ENCODE measurements at places on chromosomes 2 and 18. TPM values are rescaled to one million over a fixed set of nuclear protein-coding genes. Genes with fewer than 3 reads are reported as not detected.

GRCh38 chr2:15725101-15725781 is 133.6 kb downstream of the DDX1 start:
- no peaks in the 10 kb centered on the region for H3K36me3 ChIP-seq
- H3K4me1 ChIP-seq = peaks cover 4% of the 10 kb centered on the region
- H3K27ac ChIP-seq = no peak overlapping the region
- no peak overlapping the region for H3K4me3 ChIP-seq
- no peak for DNase-seq

- H3K27ac ChIP-seq = no peak overlapping the region
- DNase-seq = no peak
- no peaks in the 10 kb centered on the region for H3K36me3 ChIP-seq
- no peaks in the 10 kb centered on the region for H3K4me1 ChIP-seq
- H3K27me3 ChIP-seq = no peaks in the 10 kb centered on the region
Measured at GRCh38 chr18:43078478-43079092, 36.9 kb downstream of the RIT2 start.

GRCh38 chr2:68912732-68913131 is 40.0 kb downstream of the GKN2 start:
- no peak overlapping the region for H3K4me3 ChIP-seq
- H3K27me3 ChIP-seq = no peaks in the 10 kb centered on the region
- no peak for DNase-seq
- no peak overlapping the region for H3K27ac ChIP-seq

- H3K27ac ChIP-seq = no peak overlapping the region
- H3K27me3 ChIP-seq = no peaks in the 10 kb centered on the region
- peak; percentile 10 for DNase-seq
- H3K36me3 ChIP-seq = no peaks in the 10 kb centered on the region
Measured at GRCh38 chr2:12658310-12658945, 58.3 kb upstream of the TRIB2 start.

- DNase-seq = peak; percentile 64
- peak overlapping the region; percentile 61 for H3K4me3 ChIP-seq
- H3K27ac ChIP-seq = no peak overlapping the region
- H3K36me3 ChIP-seq = peaks cover 3% of the 10 kb centered on the region
- peaks cover 30% of the 10 kb centered on the region for H3K4me1 ChIP-seq
Measured at GRCh38 chr18:499776-500631, 497 bp downstream of the COLEC12 start.

DNA sequence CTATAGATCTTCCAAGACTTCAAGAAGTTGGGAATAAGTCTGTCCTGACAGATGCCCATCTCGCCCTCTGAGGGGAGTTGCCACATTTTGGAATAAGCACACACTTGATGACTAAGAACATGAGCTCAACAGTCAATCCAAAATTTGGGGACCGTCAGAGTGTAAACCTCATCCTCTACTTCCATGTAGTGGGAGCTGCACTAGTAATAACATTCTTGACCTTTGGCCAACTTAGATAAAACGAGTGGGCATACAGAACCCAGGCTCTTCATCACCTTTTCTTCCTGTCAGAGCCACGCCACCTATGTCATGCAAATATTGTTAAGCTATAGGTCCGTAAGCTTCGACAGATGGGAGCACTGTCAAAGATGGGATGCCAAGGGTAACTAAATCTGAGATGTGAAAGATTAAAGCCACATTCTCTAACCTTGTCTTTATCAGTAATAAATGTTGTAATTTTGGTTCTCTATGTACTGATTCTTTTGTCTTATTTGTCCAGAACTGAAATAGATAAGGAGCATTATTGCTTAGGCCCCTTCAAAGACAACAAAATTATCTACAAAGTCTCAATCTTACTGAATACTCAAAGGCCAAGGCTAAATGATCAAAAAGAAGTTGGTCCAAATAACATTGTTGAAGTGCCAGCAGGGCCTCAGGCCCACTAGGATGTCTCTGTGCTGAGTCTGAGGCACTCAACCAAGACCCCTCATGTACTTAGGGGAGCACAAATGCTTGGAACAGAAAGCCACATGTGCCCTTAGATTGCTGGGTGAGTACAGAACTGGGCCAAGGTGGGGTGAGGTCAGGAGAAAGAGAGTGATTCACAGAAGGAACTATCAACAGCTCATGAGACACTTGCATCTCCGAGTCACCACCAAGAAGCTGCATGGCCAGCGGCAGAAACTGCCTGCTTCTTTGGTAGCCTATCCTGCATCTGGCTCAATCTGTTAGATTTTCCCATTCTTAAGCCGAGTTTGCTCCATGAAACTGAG is 15.0 kb downstream of the CDH2 start:
- no peak overlapping the region for H3K4me3 ChIP-seq
- no peak for DNase-seq
- H3K4me1 ChIP-seq = no peaks in the 10 kb centered on the region
- peak overlapping the region; percentile 65 for H3K27ac ChIP-seq
- H3K27me3 ChIP-seq = no peaks in the 10 kb centered on the region

DNA sequence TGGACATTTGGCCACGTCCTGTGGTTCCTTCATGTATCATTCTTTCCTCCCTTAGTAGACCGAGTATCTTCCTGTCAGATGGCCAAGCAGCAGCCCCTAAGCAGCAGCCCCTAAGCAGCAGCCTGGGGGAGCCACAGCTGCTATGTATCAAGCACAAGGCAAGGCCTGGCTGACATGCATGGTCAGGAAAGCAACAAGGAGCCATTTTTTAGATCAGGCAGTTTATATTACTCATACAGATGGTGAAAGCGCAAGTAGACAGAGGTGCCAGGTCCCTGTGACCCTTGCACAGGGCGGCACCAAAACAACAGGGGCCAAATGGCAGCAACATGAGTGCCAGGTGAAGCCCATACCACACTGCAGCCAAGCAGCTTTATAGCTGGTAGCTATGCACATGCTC is 22.1 kb downstream of the CHCHD5 start:
- DNase-seq = peak; percentile 88
- no peaks in the 10 kb centered on the region for H3K27me3 ChIP-seq
- H3K4me1 ChIP-seq = no peaks in the 10 kb centered on the region
- no peak overlapping the region for H3K27ac ChIP-seq
- no peak overlapping the region for H3K4me3 ChIP-seq

DNA sequence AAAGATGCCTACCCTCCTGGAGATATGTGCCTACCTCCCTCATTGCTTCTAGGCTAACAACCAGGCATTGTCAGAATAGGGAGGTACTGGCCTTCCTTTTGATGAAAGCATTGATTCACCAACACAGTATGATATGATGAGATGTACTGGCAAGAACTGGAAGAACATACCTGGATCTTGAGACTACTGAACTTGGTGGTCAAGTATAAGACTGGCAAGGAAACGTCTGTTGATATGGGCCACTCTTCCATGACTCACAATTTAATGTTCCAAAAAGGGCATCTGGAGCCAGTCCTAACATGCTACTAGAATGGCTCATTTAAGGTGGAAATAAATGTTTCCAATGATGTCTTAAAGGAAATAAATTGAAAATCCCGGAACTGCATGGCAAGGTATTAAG is 18.1 kb downstream of the DTNB start:
- no peaks in the 10 kb centered on the region for H3K27me3 ChIP-seq
- no peak overlapping the region for H3K4me3 ChIP-seq
- H3K4me1 ChIP-seq = peaks cover 2% of the 10 kb centered on the region
- peaks cover 3% of the 10 kb centered on the region for H3K36me3 ChIP-seq

GRCh38 chr2:152743002-152743401 is 24.6 kb downstream of the ARL6IP6 start:
- H3K36me3 ChIP-seq = peaks cover 4% of the 10 kb centered on the region
- no peak overlapping the region for H3K4me3 ChIP-seq
- H3K4me1 ChIP-seq = no peaks in the 10 kb centered on the region
- no peak for DNase-seq

- no peaks in the 10 kb centered on the region for H3K4me1 ChIP-seq
- DNase-seq = no peak
- H3K27ac ChIP-seq = no peak overlapping the region
Measured at GRCh38 chr2:70049255-70049654, 38.0 kb upstream of the PCBP1 start.

GRCh38 chr18:45312555-45313126 is 302.6 kb upstream of the SLC14A2 start:
- H3K27ac ChIP-seq = no peak overlapping the region
- H3K4me1 ChIP-seq = no peaks in the 10 kb centered on the region
- no peaks in the 10 kb centered on the region for H3K27me3 ChIP-seq

GRCh38 chr18:12371590-12371989 is 5.4 kb downstream of the AFG3L2 start:
- peak overlapping the region; percentile 9 for H3K27ac ChIP-seq
- no peak for DNase-seq
- peaks cover 11% of the 10 kb centered on the region for H3K4me1 ChIP-seq
- H3K36me3 ChIP-seq = peaks cover 2% of the 10 kb centered on the region

DNA sequence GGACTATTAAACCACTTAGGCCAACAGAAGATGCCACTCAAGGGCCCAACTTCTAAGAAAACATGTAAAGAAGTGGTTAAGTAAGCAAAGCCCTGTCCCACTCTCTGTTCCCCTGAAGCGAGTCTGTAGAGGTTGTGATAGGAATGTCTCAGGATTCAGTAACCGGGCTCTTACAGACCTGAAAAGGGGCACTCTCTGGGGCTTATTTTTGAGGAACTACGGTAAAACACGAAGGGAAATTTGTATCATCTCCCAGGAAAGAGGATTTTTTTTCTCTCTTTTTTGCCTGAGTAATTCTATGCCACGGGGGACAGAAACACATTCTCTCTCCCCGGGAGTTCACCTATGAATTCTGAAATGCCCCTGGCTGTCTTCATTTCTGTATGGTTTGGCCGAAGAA is 77.4 kb downstream of the VIT start:
- DNase-seq = no peak
- H3K36me3 ChIP-seq = no peaks in the 10 kb centered on the region
- H3K27ac ChIP-seq = no peak overlapping the region

DNA sequence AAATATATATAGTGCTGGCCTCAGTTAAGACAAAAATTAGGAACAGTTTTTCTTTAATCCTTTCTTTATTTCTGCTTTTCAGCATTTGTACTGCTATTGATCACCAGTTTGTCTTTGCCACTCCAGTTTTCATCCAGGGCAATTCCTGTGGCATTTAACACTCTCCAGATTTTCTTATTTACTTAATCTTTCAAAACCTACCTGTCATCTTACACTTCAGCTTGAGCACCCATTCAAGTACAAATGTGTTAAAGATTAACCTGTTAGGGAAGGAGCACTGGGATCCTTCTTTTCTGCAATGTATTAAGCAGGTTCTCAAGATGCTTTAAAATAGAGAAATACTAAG is 101.8 kb upstream of the SCN1A start:
- H3K27me3 ChIP-seq = no peaks in the 10 kb centered on the region
- no peak overlapping the region for H3K27ac ChIP-seq
- peak; percentile 56 for DNase-seq
- H3K4me3 ChIP-seq = no peak overlapping the region
- H3K36me3 ChIP-seq = no peaks in the 10 kb centered on the region

- peaks cover 11% of the 10 kb centered on the region for H3K4me1 ChIP-seq
- H3K36me3 ChIP-seq = no peaks in the 10 kb centered on the region
- no peak for DNase-seq
- no peak overlapping the region for H3K4me3 ChIP-seq
Measured at GRCh38 chr2:99861376-99861760, 281.0 kb downstream of the AFF3 start.

DNA sequence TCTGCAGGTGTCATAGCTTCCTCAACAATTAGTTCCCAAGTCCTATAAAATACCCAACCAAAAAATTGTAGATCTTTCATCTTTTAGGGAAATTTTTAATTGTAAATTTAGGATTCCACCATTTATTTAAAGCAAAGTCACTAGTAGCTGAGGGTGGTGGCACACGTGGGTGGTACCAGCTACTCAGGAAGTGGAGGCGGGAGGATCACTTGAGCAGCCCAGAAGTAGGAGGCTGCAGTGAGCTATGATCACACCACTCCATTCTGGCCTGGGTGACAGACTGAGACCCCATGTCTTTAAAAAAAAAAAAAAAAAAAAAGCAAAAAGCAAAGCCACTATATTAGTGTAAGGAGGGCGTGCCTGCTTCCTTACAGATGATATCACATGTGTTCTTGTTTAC is 60.3 kb upstream of the GREB1L start:
- no peak for DNase-seq
- H3K27me3 ChIP-seq = no peaks in the 10 kb centered on the region
- no peaks in the 10 kb centered on the region for H3K36me3 ChIP-seq
- no peak overlapping the region for H3K27ac ChIP-seq
- no peak overlapping the region for H3K4me3 ChIP-seq
- H3K4me1 ChIP-seq = no peaks in the 10 kb centered on the region

- peaks cover 36% of the 10 kb centered on the region for H3K4me1 ChIP-seq
- no peaks in the 10 kb centered on the region for H3K27me3 ChIP-seq
- no peak overlapping the region for H3K4me3 ChIP-seq
- DNase-seq = no peak
- H3K27ac ChIP-seq = no peak overlapping the region
Measured at GRCh38 chr2:241007111-241007510, 8.7 kb downstream of the SNED1 start.

GRCh38 chr18:44818668-44819403 is 138.1 kb downstream of the SETBP1 start:
- DNase-seq = peak; percentile 47
- H3K4me1 ChIP-seq = peaks cover 6% of the 10 kb centered on the region
- H3K4me3 ChIP-seq = no peak overlapping the region
- H3K36me3 ChIP-seq = no peaks in the 10 kb centered on the region

- no peaks in the 10 kb centered on the region for H3K36me3 ChIP-seq
- no peaks in the 10 kb centered on the region for H3K4me1 ChIP-seq
- H3K4me3 ChIP-seq = no peak overlapping the region
- no peak for DNase-seq
- no peak overlapping the region for H3K27ac ChIP-seq
Measured at GRCh38 chr2:38498045-38498481, 104.7 kb downstream of the HNRNPLL start.

DNA sequence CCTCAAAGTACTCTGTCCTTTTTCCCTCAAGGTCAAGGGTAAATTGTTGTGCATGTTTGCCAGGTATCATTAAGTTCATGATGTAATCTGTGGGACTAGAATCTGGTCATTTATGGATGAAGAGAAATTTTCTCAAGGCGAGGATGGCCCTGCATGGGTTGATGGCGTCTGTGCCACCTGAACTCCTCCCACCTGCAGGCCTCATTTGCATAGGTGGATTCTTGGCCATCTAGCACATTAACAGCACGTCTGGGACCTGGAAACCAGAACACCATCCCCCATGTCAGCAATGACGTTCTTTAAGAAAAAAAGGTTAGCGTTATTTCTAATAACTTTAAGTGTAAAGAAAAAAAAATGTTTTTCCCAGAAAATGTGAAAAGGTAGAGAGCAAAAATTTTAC is 145.8 kb downstream of the ESCO1 start:
- no peak overlapping the region for H3K4me3 ChIP-seq
- H3K27me3 ChIP-seq = no peaks in the 10 kb centered on the region
- H3K27ac ChIP-seq = no peak overlapping the region
- DNase-seq = no peak
- no peaks in the 10 kb centered on the region for H3K36me3 ChIP-seq

- no peak overlapping the region for H3K27ac ChIP-seq
- no peaks in the 10 kb centered on the region for H3K4me1 ChIP-seq
- peaks cover 9% of the 10 kb centered on the region for H3K36me3 ChIP-seq
- no peak overlapping the region for H3K4me3 ChIP-seq
- no peak for DNase-seq
Measured at GRCh38 chr2:99545604-99546003, 55.8 kb upstream of the REV1 start.

RAB6C gene
- total RNA-seq = not detected

PARD3B gene
- 38.7 TPM for total RNA-seq

MTHFD2 gene
- total RNA-seq = 20.9 TPM

KCNJ13 gene
- not detected for total RNA-seq

CCDC88A gene
- total RNA-seq = 91.9 TPM

DUSP2 gene
- total RNA-seq = 4.4 TPM

DNAJC5G gene
- not detected for total RNA-seq
